ENCODE measurements at places on chromosomes 6 and 20. TPM values are rescaled to one million over a fixed set of nuclear protein-coding genes. Genes with fewer than 3 reads are reported as not detected.

Gene NQO2
- total RNA-seq, result 14.5 TPM

Gene SLC22A7
- not detected for total RNA-seq

Gene RSPO3
- not detected for total RNA-seq

Gene SMIM8
- 4.7 TPM for total RNA-seq

Gene SLC17A3
- total RNA-seq, result 0.31 TPM

Gene LBP
- total RNA-seq, result not detected

Gene TRIM10
- total RNA-seq, result 0.21 TPM

Gene MYO6
- 2.4 TPM for total RNA-seq

Gene ENPP4
- 17.5 TPM for total RNA-seq

Gene KCNS1
- not detected for total RNA-seq

Gene COL12A1
- total RNA-seq, result 0.21 TPM

Gene ETV7
- 0.73 TPM for total RNA-seq

Gene GINS1
- total RNA-seq, result 0.21 TPM

Gene NRSN1
- total RNA-seq, result not detected

Gene PKIG
- total RNA-seq, result 6.9 TPM

All from mononuclear cell (primary cell).